Stimulated activated CD4-positive, alpha-beta T cell treated with anti-CD3 and anti-CD28 coated beads, Interleukin-1b, Interleukin-23, amount 100 ng/mL, for 1 hour (primary cell): ENCODE measurements at places on chromosomes 5 and 9.

GRCh38 chr5:119322312-119322947, 33.4 kb upstream of the TNFAIP8 start:
- no peak for DNase-seq

GRCh38 chr9:2469681-2470221, 151.8 kb upstream of the VLDLR start:
- DNase-seq, result no peak

- no peak for DNase-seq
Observed at GRCh38 chr9:87793292-87793691, 67.4 kb downstream of the CTSL start.

DNA sequence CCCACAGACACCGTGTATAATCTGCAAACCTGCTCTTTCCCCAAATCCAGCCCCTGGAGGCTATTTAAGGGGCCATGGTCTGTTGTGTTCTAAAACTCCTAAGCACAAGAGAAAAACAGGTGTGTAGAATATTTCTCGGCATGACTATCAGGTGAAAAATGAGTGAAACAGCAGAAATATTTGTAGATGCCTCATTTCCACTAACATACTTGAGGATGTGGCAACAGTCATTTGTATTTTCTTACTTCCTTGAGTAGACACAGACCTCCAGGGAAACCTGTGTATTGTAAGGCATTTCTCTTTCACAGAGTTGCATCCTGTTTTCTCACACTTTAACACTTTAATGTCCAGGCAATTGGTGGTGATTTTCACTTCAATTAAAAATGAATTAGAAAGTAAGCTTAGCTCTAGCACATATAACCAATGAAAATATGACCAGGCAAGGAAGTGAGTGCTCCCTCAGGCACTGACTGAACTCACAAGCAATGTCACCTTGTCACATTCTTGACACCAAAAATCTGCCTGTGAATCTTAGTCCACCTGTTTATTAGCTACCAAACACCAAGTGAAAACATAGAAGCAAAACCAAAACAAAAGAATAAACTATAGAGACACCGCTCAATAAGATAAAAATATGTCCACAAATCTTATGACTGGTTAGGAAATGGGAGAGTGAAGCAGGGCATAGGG, 64.4 kb downstream of the DIRAS2 start:
- DNase-seq, result no peak

GRCh38 chr9:129007035-129007765, 20.9 kb downstream of the SH3GLB2 start:
- no peak for DNase-seq

DNA sequence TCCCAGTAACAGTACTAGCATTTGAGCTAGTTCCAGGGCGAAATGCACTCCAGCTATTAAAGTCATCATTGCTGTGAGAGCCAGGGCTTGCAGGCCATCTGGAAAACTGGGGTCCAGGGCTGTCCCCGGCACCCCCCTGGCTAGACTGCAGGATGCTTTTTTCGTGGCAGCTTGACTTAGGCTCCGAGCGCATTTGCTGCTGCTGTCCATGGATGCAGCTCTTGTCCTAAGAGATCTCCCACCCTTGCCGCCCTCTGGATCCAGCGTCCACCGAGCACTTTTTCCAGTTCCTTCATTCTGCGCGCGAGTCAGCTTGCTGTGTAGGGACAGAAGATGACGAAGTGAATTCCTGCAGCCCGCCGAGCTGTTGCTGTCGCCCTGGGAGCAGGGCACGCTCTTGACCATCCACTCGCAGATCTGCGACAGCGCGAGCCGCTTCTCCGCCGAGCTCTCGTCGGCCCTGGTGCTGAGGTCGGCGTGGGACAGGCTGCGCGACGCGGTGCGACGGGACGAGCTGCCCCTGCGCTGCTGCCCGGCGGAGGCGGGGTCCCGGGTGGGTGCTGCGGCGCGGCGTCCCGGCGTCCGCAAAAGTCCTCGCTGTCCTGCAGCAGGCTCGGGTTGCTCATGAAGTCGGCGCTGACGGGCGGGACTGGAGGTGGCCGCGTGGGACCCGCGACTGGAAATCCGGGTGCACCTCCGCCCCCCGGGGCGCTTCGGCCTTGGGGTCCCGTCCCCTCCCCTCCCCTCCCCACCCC, 30.7 kb downstream of the OR2V1 start:
- no peak for DNase-seq

DNA sequence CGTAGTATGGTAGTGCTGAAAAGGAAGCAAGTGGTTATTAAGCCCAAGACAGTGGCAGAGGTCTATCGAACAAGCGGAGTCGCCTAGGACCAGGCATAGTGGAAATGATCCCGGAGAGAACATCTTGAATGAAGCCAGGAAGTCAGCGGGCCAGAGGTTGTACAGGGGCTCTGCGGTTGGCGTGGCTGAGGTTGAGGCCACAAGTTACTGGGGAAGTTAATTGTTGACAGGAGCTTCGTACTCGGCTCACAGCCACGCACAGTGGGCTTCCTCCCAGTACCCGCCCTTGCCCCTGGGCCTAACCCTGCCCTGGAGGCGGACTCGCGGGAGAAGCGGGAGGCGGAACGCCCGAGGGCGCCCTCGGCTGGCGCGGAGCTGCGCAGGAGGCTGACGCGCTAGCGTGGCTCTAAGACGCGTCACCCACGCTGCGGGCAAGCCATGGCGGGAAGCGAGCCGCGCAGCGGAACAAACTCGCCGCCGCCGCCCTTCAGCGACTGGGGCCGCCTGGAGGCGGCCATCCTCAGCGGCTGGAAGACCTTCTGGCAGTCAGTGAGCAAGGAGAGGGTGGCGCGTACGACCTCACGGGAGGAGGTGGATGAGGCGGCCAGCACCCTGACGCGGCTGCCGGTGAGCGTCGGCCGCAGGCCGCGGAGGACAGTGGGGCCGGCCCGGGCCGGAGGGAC, at the start of gene FBXO4:
Gene FBXO4 (plus strand): TSS at position 410 of the 683 bp plus-strand sequence. CDS start 29 bp downstream, at position 439.
- peak; percentile 67 for DNase-seq

- no peak for DNase-seq
Observed at GRCh38 chr5:168756453-168757391, 177.6 kb upstream of the PANK3 start.
